CD4-positive, alpha-beta T cell treated with Interferon alpha-2 for 1 hour (primary cell): ENCODE measurements at places on chromosomes 1 and 21.

DNA sequence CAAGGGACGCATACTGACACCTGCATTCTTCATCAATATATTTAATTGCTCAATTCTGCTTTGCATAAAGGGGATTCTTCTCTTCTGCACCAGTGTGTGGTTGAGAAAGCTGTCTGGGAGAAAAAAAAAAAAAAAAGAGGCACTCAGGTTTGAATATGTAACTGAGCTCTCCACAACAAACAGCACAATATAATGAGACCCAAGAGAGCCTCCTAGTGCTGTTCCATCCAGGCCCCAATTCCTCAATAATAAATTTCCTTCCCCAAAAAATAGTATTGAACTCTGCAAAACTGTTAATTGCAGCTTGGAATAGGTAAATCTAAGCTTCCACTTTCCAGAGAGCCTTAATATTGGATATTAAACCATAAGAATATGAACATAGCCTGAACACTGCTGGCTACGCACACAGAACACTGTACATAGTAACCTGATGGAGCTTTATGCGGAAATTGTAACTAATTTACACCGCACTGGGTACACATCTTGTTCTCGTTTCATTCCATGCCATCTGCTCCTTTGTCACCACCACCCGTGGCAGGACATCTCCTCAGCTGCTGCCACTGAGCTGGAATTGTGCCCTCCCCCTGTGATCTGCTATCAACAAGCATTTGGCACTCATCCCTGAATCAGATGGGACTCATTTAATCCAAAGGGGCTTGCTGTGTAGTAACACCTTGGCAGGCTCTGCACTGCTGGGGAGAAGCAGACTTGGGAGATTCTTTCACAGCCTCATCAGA lies 272.0 kb downstream of the HHIPL2 start:
- DNase-seq, result no peak

GRCh38 chr1:32714277-32714676 lies 11.7 kb upstream of the SYNC start:
- no peak for DNase-seq

DNA sequence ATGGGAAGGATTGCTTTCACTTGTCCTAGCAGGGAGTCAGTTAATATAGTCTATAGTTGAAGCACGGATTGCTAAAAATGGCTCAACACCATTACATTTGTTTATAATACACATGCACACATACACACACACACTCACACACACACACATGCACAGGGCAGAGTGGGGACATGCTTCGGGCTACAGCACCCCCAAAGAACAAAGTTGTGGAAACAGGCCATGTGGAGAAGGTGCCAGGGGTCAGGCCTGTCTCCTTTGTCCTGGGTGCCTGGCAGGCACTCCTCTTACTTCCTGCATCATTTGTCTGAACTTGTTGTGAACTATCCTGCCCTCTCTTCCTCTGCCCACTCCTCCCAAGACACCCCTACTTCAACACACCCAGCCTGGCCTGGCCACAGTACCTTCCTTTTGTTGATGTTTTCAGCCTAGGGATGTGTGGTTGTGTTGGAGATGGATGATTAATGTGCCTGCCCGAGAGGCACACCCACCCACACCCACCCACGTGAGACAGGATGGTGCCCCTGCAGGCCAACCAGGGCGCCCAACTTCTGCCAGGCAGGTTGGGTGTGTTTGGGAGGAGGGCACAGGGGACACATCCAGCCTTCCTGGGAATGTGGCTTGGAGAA lies 17.5 kb downstream of the RASSF5 start:
- no peak for DNase-seq

- no peak for DNase-seq
Observed at GRCh38 chr1:29640428-29640785, 404.1 kb downstream of the PTPRU start.

GRCh38 chr1:231318015-231318355 lies 19.7 kb downstream of the EXOC8 start:
- no peak for DNase-seq

GRCh38 chr1:209871006-209871405 lies 43.2 kb downstream of the UTP25 start:
- DNase-seq, result no peak

DNA sequence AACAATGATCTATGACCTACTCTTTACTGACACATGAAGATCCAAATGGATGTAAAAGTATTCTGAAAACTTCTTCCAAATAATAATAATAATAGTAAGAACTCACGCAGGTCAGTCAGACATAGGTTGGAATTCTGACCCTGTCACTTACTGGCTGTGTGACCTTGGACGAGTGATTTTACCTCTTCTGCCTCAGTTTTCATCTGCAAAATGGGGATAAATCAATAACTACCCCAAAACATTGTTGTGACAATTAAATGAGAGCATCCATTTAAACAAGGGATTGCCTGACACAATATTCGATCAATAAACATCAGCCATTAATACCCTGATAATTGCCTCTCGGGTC lies 556 bp downstream of the MECR start:
- DNase-seq, result no peak

GRCh38 chr1:10856863-10857598 lies 60.6 kb upstream of the CASZ1 start:
- no peak for DNase-seq

DNA sequence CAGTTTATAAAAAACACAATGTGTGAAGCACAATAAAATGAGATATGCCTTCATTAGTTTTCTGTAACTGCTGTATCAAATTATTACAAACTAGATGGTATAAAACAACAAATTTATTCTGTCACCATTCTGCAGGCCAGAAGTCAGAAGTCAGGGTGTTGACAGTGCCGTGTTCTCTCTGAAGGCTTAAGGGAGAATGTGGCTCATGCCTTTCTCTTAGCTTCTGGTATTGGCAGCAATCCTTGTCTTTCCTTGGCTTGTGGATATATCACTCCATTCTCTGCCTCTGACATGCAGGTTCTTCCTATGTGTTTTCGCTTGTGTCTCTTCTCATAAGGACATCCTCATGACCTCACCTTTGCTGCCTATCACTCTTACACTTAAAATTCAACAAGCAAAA lies 10.1 kb downstream of the NEK7 start:
- no peak for DNase-seq

DNA sequence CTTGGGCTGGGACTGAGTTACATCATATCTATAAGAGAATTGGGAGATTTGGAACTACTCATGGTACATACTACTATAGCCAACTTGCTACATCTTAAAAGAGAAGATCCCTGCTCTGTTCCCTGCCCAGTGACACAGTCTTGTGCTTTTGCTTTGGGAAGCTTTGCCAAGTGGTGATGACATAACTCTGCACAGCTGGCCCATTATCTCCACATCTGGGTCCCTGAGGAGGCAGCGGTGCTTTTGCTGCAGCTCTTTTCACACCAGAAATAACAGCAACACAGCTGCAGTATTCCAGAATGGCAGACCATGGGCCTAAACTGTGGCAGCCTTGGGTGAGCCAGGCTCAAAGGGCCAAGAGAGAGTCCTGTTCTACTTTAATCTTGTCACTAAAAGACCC lies 296.0 kb downstream of the HHAT start:
- DNase-seq, result no peak

DNA sequence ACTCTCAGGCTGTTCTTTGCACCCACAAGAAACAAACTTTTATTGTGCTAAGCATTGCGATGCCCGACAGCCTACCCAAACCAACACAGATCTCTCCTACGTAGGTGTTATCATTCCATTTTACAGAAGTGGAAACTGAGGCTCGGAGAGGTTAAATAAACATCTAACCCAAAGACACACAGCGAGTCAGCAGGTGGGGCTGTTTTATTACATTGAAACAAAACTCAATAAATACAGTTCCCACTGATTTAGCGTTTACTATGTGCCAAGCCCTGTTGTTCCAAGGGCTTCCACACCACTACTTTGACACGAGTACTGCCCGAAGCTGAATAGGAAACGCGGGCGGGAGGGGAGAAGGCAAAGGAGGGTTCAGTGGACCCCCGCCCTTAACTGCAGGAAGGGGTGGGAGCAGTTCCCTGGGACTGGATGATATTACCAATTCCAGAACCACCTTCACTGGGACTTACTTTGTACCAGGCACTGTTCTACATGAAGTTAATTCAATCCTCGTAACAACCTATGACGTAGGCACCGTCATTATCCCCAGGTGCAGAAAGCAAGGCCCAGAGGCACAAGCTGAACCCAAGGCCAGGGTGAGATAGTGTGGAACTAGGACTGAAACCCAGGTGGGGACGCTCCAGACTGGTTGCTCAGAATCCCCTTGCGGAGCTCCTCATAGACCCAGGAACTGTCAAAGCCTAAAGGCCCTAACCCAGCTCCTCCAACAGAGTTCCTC lies 19.3 kb upstream of the ALDH4A1 start:
- DNase-seq, result no peak
